ENCODE measurements at places on chromosomes 7 and 10.

DNA sequence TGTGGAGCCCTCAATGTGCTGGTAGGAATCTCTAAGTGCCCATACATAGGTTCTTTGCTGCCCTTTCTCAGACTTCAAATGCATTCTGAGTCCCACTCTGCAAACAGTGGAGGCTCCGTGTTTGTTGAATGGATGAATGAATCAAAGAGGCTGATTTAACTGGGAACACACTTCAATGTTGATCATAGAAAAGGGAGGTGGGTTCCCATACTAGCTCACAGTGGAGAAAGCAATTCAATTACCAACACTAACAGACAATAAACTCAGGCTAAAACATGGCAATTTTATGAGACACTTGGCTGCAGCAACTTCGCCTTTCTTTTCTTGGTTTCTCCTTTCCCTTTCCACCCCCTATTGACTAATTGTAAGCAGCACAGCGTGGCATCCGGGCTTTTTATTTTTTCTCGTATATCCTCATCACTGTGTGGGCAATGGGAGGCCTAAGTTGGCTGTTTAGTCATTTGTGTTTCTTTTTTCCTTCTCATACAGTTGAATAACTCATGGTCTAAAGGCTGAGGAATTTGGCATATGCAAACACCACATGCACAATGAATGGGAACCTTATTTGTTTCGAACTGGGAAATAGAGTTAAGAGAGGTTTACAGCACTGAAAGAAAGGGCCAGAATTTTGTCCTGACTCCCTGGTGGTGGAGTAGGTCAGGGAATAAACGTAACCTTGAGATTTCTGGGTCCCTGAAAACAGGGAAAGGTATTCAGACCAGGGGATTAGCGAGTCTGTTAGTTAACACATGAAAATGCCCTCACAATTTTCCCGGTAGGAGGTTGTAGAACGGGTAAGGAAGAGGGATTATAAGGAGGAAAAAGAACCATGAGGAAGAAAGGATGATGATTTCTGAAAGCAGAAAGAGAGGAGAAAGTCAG is 858.5 kb downstream of the KCNMA1 start:
- DNase-seq: no peak

DNA sequence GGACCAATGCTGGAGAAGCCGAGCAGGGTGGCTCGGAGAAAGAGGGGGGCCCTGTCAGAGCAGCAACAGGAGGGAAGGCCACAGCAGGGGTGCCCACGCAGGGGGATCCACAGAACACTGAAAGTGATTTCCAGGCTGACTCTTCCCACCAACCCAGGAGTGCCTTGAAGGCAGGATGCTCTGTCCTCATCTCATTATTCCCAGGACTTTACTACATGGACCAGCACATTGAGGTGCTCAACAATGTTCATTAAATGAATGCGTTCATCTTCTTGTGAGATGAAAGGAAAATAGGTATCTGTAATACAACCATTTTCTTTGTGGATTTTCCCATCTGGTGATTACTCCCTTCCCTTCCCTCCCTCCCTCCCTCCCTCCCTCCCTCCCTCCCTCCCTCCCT is 71.0 kb downstream of the COL26A1 start:
- DNase-seq: no peak

- peak; percentile 22 for DNase-seq
Measured at GRCh38 chr7:156473476-156474240, 166.9 kb upstream of the RNF32 start.

- no peak for DNase-seq
Measured at GRCh38 chr7:90224195-90224594, 12.7 kb downstream of the STEAP2 start.

DNA sequence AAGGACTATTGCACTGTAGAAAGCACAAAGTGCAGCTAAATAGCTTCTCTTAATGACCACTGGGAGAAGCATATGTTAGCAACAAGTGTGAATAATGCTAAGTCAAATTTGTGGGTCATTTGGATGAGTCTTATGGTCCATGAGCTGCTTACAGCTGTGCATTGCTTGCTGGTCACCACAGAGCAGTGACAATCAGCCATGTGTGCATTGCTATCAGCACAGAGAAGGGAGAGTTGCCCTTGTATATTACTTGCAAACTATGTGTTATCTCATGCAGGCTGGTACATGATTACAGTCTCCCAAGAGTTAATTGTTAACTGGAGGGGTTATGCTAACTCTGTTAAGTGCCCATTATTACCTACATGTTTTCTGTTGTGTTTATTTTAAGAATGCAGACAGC is 25.7 kb downstream of the MRPS33 start:
- no peak for DNase-seq

DNA sequence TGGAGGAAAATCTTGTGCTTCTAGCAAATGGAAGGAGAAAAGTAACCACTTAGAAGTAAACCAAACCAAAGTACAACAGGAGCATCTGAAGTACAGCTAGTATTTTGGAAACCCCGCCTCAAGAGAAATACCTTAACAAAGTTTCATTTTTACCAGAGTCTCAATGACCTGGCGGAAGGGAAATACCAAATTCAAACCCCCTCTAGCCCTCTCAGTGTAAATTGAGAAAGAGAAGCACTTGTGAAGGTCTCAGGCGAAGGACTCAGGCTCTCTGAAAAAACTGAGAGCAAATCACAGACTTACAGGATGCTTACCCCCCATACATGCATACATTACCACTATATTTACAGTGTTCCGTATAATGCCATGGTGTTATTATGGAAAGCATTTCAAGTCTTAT is 70.1 kb downstream of the ZPBP start:
- DNase-seq: no peak

- DNase-seq: no peak
Measured at GRCh38 chr7:101179117-101179516, 976 bp downstream of the NAT16 start.

DNA sequence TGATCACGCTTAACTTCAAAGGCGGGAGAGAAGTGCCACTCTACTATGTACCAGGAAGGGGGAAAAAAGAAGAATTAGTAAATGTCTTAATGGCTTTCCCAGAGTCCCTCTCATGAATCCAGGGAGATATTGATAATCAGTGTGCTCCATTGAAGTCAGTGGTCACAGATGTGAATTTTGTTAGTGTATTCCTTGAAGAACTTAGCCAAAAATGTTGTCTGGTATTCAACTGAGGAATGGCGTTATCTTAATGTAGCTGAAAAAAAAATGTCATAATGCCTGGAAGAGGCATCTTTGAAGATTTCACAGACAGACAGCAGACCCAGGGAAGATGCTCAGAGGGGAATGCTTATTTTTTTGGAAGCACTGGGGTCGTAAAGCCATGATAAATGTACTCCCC is 250.4 kb downstream of the WDR11 start:
- no peak for DNase-seq

DNA sequence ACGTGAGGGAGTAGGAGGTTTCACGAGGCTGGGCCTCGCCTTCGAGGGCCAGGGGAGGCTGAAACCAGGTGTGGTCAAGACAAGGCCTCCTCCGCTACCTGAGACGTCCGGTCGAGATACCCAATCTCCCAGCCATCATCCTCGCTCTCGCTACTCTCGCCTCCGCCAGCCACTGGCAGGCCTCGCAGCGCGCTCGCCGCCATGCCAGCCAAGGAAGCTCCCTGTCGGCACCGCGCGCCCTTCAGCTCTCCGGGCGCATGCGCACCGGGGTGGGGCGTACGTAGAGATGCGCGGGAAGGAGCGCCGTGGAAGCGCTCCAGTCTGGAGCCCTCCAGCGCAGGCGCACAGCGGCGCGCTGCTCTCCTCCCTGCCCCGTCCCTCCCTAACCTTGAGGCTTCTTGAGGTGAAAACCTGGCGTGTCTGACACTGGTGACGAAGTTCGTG is at the start of gene ASZ1:
Gene ASZ1, minus strand, starts transcription at position 236 of the 444 bp plus-strand sequence. Its CDS starts 33 bp downstream, at position 203.
- DNase-seq: no peak

- DNase-seq: no peak
Measured at GRCh38 chr10:123838596-123839310, 52.9 kb downstream of the CPXM2 start.

DNA sequence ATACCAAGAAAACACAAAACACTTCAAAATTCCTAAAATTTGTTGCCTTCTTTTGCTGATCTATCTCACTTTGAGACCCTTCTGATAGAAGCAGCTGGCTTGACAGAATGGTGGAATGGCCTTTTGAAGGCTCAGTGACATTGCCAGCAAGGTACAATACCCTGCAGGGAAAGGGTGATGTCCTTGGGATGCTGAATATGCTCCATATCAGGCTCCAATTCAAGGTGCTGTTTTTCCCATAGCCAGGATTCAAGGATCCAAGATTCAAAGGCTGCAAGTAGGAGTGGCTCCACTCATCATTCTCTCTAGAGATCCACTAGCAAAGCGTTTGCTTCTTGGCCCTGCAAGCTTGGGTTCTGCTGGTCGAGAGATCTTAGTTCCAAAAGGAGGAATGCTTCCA is 120.4 kb downstream of the USP6NL start:
- no peak for DNase-seq

DNA sequence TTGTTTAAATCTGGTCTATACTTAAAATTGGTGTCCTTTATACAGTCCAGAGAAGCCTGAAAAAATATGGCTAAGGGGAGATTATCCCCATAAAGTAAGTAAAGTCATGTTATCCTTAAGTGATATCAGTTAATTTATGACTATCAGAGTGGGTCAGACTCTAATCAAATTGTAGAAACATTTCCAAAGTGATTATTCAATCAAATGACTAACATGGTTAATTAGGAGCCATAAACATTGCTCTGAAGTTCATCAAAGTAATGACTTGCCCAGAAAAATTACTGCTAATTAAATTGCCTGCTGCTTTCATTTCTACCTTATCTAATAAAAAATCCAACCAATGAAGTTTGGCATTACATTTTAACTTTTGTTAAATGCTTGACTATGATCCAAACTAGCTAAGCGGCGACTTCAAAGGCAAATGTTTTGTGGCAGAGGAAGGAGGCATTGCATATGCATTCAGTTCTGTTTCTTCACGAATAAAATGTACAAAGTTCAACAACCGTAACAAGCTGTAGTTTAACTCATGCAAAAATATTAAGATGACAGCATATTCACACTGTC is 76.7 kb downstream of the ETV1 start:
- no peak for DNase-seq

DNA sequence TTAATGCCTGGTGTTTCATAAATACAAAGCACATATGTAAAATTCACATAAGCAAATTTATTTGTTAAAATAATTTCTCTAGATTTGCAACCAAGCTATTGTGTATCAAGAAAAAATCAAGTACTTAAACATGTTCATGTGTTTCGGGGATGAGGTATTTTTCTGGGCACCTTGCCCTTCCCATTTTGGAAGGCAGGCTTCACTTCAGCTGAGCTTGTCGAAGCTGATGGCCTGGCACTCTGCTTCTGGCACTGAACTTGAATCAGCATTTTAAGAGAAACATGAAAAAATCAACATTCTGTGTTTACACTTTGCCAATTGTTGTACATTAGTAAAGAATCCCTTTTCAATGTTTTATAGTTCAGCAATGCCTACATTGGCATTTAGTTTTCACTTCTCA is 179.1 kb upstream of the STEAP4 start:
- DNase-seq: no peak

GRCh38 chr7:23654508-23654907 is 25.5 kb upstream of the FAM221A start:
- DNase-seq: no peak

GRCh38 chr10:36591436-36591835 is 534.0 kb upstream of the ANKRD30A start:
- DNase-seq: no peak

DNA sequence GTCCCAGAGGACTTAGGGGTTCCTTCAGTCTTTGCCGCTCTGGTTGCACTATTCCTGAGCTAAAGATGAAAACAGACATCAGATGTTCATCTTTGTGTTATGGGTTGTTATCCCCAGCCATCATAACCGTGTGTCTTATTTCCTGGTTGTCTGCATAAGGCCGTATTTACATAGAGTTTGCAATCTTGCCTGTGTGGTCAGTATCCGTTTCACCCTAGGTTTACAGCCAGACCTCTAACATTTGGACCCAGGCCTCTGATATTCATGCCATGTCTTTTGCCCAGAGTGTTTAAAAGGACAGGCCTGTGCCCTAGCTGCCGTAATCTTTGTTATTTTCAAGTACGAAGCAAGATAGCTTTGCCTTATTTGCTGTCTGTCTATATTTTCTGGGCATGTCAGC is 26.6 kb downstream of the LRRC4 start:
- DNase-seq: no peak

DNA sequence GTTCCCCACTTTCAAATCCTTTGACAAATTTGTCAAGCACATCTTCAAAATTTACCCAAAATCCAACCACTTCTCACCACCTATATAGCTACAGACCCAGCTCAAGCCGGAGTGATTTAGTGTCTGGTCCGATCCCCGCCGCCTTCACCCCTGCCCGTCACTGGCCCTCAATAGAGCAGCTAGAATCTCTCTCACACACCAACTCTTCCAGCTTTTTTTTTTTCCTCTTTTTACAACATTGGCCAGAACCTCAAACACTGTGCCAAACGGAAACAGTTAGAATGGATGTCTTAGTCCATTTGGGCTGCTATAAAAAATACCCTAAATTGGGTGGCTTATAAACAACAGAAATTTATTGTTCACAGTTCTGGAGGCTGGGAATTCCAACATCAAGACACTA is 41.1 kb upstream of the TMEM72 start:
- DNase-seq: no peak

DNA sequence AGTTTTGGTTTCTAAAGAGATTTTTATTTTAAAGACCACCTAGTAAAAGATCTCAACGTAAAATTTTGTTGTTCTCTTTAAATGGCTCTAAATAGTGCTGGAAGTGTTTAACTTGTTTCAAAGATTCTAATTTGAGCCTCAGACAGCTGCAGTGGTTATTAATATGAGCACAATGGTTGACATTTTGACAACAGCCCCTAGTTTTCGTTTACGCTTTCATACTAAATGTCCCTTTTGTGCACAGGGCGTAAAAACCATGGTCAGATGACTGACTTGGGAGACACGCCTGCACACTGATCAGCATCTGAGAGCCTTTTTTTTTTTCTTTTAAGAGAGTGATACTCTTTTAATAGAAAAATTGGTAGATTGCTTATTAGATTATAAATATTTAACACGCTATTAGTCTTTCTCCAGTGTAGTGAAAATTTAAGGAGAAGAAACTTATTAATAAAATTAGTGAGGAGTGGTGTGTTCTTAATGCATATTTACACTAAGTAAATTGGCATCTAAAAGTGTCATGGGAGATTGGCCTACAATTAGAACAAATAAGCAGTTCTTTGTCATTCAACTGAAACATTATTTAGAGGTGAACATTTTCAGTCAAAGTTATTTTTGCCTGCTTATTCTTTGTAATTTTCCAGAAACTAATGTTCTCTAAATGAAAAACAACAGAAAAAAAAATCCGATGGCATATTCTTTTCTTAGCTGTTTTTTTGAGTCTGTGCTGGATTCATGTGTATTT is 182.8 kb upstream of the PHYHIPL start:
- DNase-seq: no peak

GRCh38 chr7:80583901-80584300 is 54.5 kb upstream of the CD36 start:
- no peak for DNase-seq

DNA sequence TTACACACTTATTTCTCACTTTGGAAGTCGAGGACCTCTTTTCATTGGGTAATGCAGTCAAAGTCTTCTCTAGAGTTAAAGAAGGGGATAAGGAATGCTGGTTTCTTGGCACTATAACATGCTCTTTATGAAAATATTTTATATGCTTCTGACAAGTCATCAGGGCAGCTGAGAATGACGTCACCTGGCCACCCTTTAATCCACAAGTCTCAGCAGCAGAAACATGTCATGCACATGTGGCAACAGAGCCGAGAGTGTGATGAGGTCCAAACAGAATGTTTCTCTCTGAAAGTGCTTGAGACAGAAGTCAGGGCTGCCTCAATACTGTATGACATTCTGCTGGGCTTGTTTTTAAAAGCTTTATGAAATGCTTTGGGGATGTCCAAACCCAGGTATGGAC is 63.5 kb upstream of the C10orf90 start:
- no peak for DNase-seq

GRCh38 chr7:133112976-133113375 is 31.1 kb upstream of the CHCHD3 start:
- DNase-seq: no peak
